A549 treated with GW870086 at 1 μM for 4 hours (cell line): ENCODE measurements at places on chromosomes 1 and 21. TPM values are rescaled to one million over a fixed set of nuclear protein-coding genes. Genes with fewer than 3 reads are reported as not detected.

Gene SLFNL1
- 0.07 TPM in 1 of 5 replicates, not detected in the others for total RNA-seq

Gene GPR153
- total RNA-seq = 1.5 to 2.3 TPM (median 2.0 TPM) in 5 replicates

Gene CITED4
- total RNA-seq = 68.8 to 116 TPM (median 96.8 TPM) in 5 replicates

Gene MSTO1
- 38.7 to 45.2 TPM (median 40.7 TPM) in 5 replicates for total RNA-seq

Gene BARHL2
- not detected in 5 replicates for total RNA-seq

Gene TFF1
- total RNA-seq = 18.3 to 36.3 TPM (median 26.5 TPM) in 5 replicates

Gene MNDA
- not detected in 5 replicates for total RNA-seq

Gene CRYAA
- total RNA-seq = not detected in 5 replicates

Gene SLAMF1
- not detected in 5 replicates for total RNA-seq

Gene TMEM52
- 0.65 to 0.80 TPM (median 0.74 TPM) in 5 replicates for total RNA-seq

Gene GABPB2
- 2.9 to 3.5 TPM (median 3.0 TPM) in 5 replicates for total RNA-seq
